ENCODE measurements at places on chromosomes 12 and 14.
A peak's percentile ranks its signal among the peaks of the same experiment; 100 is the strongest.

DNA sequence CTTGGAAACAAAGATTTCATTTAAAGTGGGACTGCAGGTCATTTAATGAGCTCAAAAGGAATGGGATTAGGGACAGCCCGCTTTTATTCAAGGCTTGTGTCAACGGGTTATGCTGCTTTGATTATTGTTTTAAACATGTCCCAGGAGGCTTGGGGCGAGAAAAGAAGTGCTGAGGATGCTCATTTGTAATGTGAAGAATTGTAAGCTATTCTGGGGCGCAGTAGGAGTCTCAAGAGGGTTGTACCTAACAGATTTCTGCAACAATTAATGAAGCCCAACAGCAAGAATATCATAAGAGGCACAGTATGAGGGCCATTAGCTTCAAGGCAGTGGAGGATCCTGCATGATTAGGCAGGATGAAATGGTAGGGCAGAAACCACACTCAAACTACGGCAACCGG is 122.5 kb downstream of the KTN1 start:
- DNase-seq, result no peak

GRCh38 chr14:92513204-92513965 is at the start of gene RIN3:
Gene RIN3, plus strand, starts transcription at chr14:92513781. Its CDS starts 152 bp downstream, at chr14:92513933.
- no peak for DNase-seq

DNA sequence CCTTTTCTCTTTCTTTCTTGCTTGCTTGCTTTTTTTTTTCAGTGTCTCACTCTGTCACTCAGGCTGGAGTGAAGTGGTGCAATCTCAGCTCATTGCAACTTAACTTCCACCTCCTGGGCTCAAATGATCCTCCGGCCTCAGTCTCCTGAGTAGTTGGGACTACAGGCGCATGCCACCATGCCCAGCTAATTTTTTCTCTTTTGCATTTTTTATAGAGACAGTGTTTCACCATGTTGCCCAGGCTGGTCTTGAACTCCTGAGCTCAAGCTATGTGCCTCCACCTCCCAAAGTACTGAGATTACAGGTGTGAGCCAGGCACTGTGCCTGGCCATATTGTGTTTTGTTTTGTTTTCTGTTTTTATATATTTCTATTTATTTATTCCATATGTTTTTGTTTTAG is 461.0 kb downstream of the ADAMTS20 start:
- no peak for DNase-seq

DNA sequence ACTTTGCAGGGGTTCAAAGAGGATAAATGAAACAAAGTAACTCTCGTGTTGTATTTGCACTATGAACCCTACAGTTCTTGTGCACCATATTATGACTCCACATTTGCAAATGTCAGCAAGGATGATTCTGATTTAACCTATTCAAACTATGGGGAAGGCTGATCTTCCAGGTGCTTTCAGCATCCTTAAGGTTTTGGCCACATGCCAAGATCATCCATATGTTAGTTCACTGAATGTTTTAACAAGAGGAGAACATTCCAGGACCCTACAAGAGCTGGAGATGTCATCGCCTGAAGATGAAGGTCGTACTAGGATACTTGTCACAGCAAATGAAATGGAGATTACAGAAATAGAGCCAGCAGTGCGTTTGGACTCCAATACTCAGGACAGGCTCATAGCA is 114.2 kb downstream of the DHRS2 start:
- DNase-seq, result peak; percentile 36

DNA sequence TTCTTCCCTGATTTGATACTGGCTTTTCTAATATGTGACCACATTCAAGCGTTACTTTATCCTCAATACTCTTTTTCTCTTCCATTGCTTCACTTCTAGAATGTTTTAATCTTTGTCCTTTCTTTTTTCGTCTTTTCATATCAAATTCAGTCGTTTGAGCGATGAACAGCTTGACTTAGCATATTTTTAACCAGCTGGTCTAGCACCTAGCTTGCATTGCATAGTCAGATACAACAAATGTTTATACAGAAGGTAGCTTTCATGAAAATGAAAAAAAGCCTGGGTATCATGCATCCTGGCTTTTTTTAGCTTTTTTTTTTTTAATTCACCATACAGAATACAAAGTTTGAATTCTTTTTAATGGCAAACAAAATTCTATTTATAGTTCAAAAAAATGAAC is 1.2 kb downstream of the SOX5 start:
- DNase-seq, result peak; percentile 65

DNA sequence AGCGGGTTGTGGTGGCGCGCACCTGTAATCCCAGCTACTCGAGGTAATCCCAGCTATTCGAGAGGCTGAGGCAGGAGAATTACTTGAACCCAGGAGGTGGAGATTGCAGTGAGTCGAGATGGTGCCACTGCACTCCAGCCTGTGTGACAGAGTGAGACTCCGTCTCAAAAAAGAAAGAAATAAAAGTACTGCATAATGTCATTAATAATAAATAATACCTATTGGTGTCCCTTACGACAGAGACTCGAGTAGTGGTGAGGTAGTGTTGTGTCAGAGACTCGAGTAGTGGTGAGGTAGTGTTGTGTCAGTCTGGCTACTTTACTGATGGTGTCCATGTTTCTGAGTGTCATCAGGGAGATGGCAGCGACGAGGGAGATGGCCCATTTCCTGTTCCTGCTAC is 1.3 kb downstream of the GLS2 start:
- DNase-seq, result no peak

DNA sequence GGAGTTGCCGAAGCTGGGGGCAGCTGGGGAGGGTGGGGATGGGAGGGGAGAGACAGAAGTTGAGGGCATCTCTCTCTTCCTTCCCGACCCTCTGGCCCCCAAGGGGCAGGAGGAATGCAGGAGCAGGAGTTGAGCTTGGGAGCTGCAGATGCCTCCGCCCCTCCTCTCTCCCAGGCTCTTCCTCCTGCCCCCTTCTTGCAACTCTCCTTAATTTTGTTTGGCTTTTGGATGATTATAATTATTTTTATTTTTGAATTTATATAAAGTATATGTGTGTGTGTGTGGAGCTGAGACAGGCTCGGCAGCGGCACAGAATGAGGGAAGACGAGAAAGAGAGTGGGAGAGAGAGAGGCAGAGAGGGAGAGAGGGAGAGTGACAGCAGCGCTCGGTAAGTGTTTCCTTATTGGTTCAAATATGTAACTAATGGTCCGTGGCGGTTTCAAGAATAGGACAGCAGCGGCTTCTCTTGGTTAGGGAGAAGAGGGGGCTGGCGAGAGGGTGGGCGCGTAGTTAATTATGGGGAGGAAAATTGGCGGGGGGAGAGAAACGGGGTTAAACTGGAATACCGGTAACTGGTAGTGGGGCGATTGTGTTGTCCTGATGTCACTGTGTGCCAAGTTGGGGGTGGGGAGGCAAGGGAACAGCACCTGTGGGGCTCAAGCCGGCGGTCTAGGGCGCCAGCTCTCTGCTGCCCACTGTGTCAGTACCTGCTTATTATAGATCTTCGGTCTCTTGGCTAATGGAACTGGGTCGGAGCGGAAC is 8.4 kb downstream of the HOXC8 start:
- DNase-seq, result peak; percentile 86

DNA sequence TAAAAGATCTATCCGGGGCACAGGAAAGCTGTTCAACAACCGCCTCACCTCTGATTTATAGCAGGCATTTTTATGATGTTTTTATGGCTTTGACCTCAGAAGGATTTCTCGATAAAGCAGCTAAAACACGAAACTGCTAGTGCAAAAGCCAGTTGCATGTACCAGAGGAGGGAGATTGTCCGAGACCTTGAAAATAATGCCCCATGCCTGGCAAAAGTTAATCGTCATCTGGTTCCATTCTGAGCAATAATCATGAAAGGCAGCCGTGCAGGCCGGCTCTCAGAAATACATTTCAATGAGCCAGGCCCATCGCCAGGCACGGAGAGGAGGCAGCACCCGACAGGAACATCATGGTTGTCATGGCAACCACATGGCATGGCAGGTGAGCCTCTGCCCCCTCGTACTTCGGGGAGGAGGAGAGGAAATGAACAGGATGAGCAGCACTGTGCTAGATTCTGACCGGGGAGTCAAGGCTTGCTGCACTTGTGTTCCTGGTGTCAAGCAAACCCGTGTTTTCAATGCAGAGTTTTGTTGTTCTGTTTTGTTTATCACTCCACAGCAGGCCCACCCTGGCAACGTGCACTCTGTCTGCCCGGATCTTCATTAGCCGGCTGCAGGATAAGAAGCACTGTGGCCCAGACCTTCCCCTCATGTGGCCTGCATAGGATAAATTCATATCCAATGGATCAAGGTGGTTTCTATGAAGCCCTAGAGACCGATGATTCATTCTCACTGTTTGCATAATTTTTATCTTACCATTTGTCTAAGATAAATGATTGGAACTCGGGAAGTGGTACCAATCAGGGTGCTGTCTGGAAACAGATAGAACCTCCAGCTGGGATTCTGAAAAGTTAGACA is 160.2 kb downstream of the RIMBP2 start:
- DNase-seq, result peak; percentile 79

GRCh38 chr12:15756822-15757221 is 32.4 kb downstream of the EPS8 start:
- DNase-seq, result no peak

DNA sequence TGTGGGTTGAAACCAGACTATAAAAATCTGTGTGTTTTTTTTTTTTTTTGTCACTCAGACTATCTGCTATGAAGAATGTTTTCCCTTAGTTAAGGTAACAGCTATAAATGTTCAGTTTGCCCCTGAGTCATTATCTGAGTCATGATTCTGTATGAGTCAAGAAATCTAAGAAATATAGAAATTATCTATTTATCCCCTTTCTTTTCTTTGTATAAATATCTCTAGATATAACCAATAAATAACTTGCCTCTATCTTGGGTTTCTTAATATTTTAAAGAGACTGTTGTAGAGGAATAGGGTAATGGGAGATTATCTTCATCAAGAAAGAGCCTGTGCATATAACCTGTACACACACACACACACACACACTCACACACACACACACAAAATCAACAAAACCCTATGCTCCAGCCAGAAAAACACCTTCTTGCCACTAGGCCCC is 161.7 kb upstream of the EEA1 start:
- no peak for DNase-seq

DNA sequence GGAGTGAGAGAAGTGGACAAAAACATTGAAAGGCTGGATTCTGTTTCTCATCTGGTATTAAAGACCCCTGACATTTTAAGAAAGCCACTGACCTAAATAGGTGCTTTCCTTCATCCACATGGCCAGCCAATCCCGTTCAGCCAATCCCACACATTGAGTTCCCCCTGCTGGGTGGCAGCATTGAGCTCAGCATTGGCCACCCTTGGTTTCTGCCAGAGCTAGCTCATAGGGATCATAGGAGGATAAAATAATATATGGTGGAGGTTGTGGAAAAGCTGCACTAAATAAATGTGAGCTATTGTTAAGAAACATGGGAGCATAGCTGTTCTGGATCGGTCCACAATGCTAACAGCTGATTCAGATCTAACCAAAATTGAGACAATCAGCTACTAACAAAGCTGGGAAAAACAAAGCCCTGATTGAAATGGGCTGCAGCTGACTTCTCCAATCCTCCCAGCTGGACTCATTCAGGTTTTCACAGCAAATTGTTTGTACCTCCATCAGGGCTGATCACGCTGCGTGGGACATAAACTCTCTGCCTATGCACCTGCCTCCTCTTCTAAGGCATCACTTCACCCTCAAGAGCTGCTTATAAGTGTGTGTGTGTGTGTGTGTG is 256.5 kb downstream of the EMP1 start:
- DNase-seq, result no peak

GRCh38 chr12:52742196-52742580 is 35.0 kb downstream of the KRT76 start:
- DNase-seq, result no peak

DNA sequence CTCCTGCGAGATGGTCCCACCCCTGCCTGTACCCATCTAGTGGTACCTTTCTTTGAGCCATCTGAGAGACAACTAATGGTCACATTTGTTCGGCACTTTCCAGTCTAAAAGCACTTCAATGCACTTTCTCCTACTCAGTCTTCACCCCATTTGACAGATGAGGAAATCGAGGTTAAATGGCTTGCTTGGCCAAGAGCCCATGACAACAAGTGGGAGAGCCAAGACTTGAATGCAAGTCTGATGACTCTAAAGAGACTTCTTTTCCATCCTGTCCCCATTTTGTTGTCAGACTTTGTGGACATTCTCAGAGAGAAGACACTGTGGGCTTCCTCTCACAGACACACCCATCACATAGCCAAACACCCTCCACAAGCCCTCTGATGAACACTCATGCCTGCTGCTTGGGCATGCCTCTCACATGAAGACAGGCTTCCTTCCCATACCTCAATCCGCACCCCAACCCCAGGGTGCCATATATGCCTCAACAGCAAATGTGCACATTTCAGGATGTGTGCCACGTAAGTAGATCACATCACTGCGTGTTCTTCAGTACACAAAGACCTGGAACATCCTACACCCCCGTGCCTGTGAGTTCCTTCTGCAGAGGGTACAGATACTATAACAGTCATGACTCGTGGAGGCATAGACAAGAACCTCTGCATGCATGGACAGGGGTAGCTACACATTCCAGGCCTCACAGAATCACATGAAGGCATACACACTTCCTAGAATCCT is 805 bp downstream of the MYH7 start:
- no peak for DNase-seq

Data from NCI-H2171 treated with DMSO at 0.1 percent for 48 hours (cell line).